ENCODE measurements at places on chromosomes 1 and 21. TPM values are rescaled to one million over a fixed set of nuclear protein-coding genes. Genes with fewer than 3 reads are reported as not detected.

The FCGR3A gene
- total RNA-seq: 9.0 TPM

The GUCA2B gene
- 0.28 TPM for total RNA-seq

The BACE2 gene
- 5.9 TPM for total RNA-seq

- H3K27me3 ChIP-seq: no peaks in the 10 kb centered on the region
- no peak overlapping the region for H3K4me3 ChIP-seq
- no peaks in the 10 kb centered on the region for H3K36me3 ChIP-seq
Measured at GRCh38 chr1:109432336-109432735, 6.1 kb upstream of the PSMA5 start.

GRCh38 chr1:227886993-227887696 is 60.6 kb downstream of the WNT9A start:
- peak overlapping the region; percentile 57 for H3K4me3 ChIP-seq
- H3K36me3 ChIP-seq: no peaks in the 10 kb centered on the region
- H3K4me1 ChIP-seq: peaks cover 33% of the 10 kb centered on the region
- peak overlapping the region; percentile 18 for H3K27ac ChIP-seq

- DNase-seq: no peak
- H3K4me1 ChIP-seq: no peaks in the 10 kb centered on the region
- no peaks in the 10 kb centered on the region for H3K36me3 ChIP-seq
- H3K4me3 ChIP-seq: no peak overlapping the region
Measured at GRCh38 chr1:49234988-49235387, 458.3 kb upstream of the BEND5 start.

- no peaks in the 10 kb centered on the region for H3K27me3 ChIP-seq
- H3K4me1 ChIP-seq: no peaks in the 10 kb centered on the region
- no peaks in the 10 kb centered on the region for H3K36me3 ChIP-seq
- no peak for DNase-seq
- H3K27ac ChIP-seq: no peak overlapping the region
- H3K4me3 ChIP-seq: no peak overlapping the region
Measured at GRCh38 chr1:52665006-52665941, 32.3 kb downstream of the SHISAL2A start.

DNA sequence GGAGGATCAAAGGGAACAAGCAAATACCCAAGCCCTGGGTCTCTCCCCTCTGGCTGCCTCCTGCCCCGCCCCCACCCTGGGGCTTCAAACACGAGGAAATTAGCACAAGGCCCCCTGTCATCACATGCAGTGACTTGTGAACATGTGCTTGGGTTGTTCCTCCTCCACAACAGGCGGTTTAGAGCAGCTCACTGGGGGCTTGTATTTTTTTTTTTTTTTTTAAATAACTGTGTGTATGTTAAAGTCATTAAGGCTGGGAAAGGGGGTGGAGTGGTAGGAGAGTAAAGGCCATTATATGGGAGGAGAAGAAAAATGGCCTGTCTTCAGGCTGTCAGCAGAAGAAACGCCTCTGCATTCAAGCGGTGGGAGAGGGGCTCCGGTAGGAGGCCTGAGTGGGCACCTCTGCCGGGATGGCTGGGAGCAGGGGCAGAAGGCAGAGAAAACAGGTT is 64.2 kb downstream of the PLXNA2 start:
- DNase-seq: no peak
- peaks cover 72% of the 10 kb centered on the region for H3K4me1 ChIP-seq
- no peak overlapping the region for H3K4me3 ChIP-seq
- H3K27ac ChIP-seq: no peak overlapping the region
- no peaks in the 10 kb centered on the region for H3K36me3 ChIP-seq

GRCh38 chr21:41668051-41668541 is 98.8 kb downstream of the RIPK4 start:
- no peaks in the 10 kb centered on the region for H3K36me3 ChIP-seq
- H3K4me3 ChIP-seq: no peak overlapping the region
- H3K4me1 ChIP-seq: peaks cover 9% of the 10 kb centered on the region
- H3K27ac ChIP-seq: no peak overlapping the region
- peaks cover 34% of the 10 kb centered on the region for H3K27me3 ChIP-seq

GRCh38 chr1:57616921-57617320 is 193.1 kb upstream of the DAB1 start:
- H3K27ac ChIP-seq: no peak overlapping the region
- no peak overlapping the region for H3K4me3 ChIP-seq
- no peaks in the 10 kb centered on the region for H3K4me1 ChIP-seq
- DNase-seq: no peak
- no peaks in the 10 kb centered on the region for H3K27me3 ChIP-seq

DNA sequence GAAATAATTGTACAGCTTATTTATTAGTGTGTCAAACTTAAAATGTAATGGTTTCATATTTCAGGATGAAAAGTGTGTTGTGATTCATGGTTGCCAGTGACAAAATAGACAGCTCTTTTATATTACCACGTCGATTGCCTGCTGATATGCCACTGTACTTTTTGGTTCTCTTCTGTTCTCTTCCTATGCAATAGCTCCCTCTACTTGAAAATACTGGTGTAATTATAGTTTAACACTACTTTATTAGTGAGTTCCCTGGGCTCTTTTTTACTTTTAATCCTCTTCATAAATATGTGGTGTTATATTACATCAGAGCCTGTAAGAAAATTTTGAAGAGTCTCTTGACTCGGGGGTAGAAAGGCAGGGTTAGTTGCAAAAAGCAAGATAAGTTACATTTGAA is 111.3 kb downstream of the PATJ start:
- H3K4me1 ChIP-seq: no peaks in the 10 kb centered on the region
- H3K27ac ChIP-seq: no peak overlapping the region
- no peaks in the 10 kb centered on the region for H3K36me3 ChIP-seq
- DNase-seq: no peak

DNA sequence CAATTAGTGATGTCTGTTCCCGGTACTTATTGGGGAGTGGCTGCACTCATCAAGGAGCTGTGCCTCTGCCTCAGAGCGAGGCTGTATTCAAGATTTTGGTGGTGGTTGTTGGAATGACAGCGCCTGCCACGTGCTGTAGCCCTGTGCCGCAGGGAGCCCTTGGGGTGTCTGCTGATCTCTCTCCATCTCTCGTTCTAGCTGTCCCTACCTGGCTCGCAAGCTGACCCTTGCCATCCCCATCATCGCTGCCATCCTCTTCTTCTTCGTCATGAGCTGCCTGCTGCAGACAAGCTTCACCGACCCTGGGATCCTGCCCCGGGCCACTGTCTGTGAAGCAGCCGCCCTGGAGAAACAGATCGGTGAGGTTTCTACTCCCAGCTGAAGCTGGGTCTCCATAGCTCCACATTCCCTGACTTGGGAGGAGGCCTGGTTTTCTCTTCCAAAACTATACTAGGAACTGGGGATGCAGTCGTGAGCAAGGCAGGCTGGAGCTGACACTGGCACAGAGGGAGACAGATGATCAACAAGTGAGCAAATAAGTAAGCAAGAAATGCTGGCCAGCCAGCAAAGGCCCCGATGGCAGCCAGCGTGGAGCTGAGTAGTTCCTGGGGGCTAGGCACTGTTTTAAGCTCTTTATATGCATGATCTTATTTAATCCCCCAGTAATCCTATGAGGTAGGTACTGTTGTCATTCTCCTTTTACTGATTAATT is 5.9 kb downstream of the ZDHHC18 start:
- H3K27me3 ChIP-seq: no peaks in the 10 kb centered on the region
- DNase-seq: no peak
- H3K4me1 ChIP-seq: peaks cover 13% of the 10 kb centered on the region
- peak overlapping the region; percentile 37 for H3K27ac ChIP-seq

GRCh38 chr1:218226005-218226404 is 59.1 kb upstream of the RRP15 start:
- H3K36me3 ChIP-seq: no peaks in the 10 kb centered on the region
- H3K27ac ChIP-seq: no peak overlapping the region
- no peak overlapping the region for H3K4me3 ChIP-seq
- H3K4me1 ChIP-seq: no peaks in the 10 kb centered on the region
- DNase-seq: no peak

DNA sequence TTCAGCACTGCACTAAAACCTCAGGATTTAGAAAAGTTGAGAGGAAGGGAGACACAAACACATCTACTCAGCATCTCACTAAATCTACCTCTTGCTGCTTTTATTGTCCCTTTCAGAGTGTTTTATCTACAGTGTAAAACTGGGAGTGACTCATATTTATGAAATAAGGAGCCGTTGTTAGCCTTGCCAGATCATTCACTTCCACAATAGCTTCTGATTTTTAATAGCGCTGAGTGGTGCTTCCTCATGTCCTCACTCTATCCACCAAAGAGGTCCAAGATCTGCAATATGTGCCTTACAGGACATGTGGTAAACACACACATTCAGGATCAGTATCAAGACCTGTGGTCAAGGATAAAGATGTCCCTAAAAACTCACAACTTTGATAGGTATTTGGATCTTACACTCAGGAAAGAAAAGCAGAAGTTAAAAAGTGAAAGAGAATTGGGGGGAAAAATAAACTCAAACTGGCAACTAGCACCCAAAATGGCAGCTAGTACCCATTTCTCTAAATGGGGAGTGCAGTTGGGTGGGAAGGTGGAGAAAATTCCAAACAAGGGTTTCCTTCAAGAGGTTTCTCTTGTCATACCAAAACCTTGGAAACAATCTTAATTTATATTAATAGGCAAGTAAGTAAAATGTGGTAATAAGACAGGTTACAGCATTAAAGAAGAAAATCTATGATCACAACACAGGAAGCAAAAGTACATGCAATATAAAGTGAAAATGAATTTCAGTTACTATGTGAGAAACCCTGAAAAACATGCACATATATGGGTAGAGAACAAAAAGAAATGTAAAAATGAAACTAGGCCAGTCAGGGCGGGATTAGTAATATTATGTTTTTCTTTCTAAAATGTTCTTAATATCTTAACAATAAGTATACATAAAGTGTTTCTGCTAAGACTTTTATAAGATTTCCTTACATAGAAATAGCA is 15.9 kb downstream of the DUSP10 start:
- H3K4me1 ChIP-seq: peaks cover 2% of the 10 kb centered on the region
- no peak overlapping the region for H3K4me3 ChIP-seq
- H3K27me3 ChIP-seq: no peaks in the 10 kb centered on the region

- no peaks in the 10 kb centered on the region for H3K27me3 ChIP-seq
- H3K4me3 ChIP-seq: no peak overlapping the region
- H3K27ac ChIP-seq: no peak overlapping the region
- no peaks in the 10 kb centered on the region for H3K36me3 ChIP-seq
Measured at GRCh38 chr1:17878837-17879236, 123.7 kb downstream of the ACTL8 start.

DNA sequence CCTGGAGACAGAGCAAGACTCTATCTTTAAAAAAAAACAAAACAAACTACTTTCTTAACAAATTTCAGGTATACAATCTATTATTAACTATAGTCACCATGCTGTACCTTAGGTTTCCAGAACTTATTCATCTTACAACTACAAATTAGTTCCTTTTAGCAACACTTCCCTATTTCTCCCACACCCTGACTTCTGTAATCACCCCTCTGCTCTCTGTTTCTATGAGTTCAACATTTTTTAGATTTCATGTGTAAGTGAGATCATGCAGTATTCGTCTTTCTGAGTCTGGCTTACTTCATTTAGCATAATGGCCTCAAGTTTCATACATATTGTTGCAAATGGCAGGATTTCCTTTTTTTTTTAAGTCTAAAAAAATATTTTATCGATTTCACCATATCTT is 77.9 kb upstream of the LPGAT1 start:
- H3K36me3 ChIP-seq: no peaks in the 10 kb centered on the region
- H3K4me3 ChIP-seq: no peak overlapping the region
- DNase-seq: no peak
- no peaks in the 10 kb centered on the region for H3K27me3 ChIP-seq
- H3K4me1 ChIP-seq: no peaks in the 10 kb centered on the region
- H3K27ac ChIP-seq: no peak overlapping the region

DNA sequence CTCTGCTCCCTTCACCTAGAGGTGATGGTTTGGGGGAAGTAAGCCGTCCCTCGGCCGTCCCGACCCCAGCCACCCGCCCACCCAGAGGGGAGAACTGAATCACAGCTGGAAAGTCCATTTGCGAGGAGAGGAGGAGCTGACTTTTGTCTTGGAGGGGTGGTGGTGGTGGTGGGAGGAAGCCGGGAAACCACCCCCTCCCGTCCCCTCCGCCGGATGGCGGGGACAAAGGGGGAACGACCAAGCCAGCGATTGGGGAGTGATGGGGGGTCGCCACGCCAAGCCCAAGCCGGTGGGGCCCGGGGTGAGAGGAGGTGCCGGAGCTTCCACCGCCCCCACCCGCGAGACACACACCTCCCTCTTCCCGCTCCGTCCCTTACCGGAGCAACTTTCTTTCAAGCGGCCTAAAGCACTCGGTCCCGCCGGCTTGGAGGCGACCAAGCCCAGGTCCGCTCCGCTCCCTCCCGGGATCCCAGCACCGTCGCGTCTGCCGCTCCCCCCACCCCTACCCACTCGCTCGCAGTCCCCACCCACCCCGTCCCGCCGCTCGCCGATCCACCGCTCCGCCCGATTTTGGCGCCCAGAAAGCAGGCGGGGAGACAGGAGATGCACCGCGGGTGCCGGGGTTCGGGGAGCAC is 540 bp downstream of the ARHGEF2 start:
- DNase-seq: no peak
- H3K36me3 ChIP-seq: peaks cover 12% of the 10 kb centered on the region
- H3K4me1 ChIP-seq: peaks cover 82% of the 10 kb centered on the region
- H3K27ac ChIP-seq: peak overlapping the region; percentile 95

- no peak overlapping the region for H3K4me3 ChIP-seq
- DNase-seq: no peak
- H3K27ac ChIP-seq: peak overlapping the region; percentile 4
- no peaks in the 10 kb centered on the region for H3K36me3 ChIP-seq
Measured at GRCh38 chr21:45039317-45040156, 34.8 kb upstream of the ADARB1 start.

GRCh38 chr1:22114083-22115012 is 28.5 kb downstream of the WNT4 start:
- H3K4me3 ChIP-seq: no peak overlapping the region
- no peaks in the 10 kb centered on the region for H3K27me3 ChIP-seq
- no peak overlapping the region for H3K27ac ChIP-seq
- H3K4me1 ChIP-seq: no peaks in the 10 kb centered on the region
- H3K36me3 ChIP-seq: peaks cover 25% of the 10 kb centered on the region

DNA sequence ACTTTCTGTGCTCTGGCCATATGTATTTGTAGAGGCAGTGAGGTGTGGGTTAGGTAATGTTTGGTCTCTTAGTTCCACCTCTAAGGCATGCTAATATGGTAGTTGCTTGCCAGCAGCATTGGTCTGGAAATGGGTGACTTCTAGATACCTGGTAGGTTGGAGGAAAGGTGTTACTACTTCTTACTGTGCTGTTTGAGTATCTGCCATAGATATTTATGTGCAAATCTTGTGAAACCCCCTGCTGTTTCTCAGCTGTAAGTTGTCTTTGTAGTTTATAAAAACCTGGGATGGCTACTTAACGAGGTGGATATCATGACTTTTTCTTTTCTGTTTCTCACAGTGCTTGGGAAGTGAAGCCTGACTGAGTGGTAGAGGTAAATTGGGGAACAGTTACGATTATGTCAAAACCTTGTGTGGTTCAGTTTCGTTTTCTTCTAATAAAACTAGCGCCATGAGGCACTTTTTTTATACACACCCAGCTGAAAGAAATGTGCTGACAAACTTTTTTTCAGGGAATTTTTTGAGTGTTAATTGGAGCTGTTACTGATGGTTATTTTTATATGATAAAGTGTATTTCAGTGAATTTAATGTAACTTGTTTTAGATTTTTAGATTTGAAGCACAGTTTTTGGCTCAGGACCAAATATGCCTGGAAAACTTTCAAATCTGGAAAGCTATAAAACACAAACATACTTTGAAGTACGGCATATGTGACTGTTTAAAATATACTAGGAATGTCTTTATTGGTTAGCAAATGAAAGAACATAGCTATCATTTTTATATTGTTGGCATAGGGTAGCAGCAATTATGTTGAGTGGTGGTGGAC is 42.1 kb downstream of the CAMSAP2 start:
- H3K27me3 ChIP-seq: no peaks in the 10 kb centered on the region
- H3K36me3 ChIP-seq: no peaks in the 10 kb centered on the region
